Stromal cell of bone marrow (primary cell): ENCODE measurements at places on chromosomes 5 and 9.
A peak's percentile ranks its signal among the peaks of the same experiment; 100 is the strongest.

DNA sequence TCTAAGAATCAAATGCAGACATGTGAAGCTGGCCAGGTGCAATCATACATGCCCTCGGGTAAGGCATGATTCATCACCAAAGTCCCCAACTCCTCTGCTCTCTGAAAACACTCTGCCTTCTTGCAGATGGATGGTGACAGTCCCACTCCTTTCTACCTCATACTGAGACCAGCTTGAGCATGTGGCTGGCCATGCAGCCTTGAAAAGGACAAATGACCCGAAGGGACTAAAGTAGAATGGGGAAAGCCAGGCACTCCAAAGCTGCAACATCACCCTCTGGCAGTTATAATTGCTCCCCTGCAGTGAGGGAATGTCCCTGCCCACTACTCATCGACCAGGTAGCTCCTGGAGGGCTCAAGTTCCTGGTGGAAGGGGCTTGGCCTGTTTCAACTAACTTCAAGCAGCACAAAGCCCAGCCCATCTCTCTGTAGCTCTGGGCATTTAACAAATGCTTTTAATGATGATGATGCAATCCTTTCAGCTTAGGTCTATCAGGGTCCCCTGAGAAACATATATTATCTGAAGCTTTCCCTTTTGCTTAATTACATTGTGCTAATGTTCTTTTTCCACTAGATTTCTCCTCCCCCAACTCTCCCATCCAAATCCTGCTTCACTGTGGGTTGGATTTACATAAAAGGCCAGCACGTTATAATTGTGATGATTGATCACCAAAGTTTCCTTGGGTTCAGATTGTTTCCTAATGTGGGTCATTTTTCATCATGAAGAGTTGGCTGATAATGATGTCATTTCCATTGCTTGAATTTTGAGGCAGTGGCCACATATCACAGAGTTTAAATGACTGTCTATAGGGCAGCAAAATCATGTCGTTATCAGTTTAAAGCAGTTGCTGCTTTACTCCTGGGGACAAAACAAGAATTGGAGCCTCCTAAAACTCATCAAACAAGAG is 436.5 kb upstream of the SLC30A5 start:
- DNase-seq, result no peak

GRCh38 chr5:112637343-112637742 is 100.3 kb upstream of the APC start:
- DNase-seq, result no peak

- DNase-seq, result peak; percentile 2
These were observed 26.6 kb downstream of the GADD45G start for GRCh38 chr9:89631384-89631783.

GRCh38 chr9:1273859-1274258 is 223.7 kb downstream of the DMRT2 start:
- no peak for DNase-seq

GRCh38 chr5:78574731-78575161 is 73.8 kb downstream of the LHFPL2 start:
- DNase-seq, result no peak

- DNase-seq, result no peak
These were observed 691 bp downstream of the FCHO2 start for GRCh38 chr5:72956324-72957140.

GRCh38 chr5:36590513-36591286 is 15.7 kb upstream of the SLC1A3 start:
- no peak for DNase-seq

DNA sequence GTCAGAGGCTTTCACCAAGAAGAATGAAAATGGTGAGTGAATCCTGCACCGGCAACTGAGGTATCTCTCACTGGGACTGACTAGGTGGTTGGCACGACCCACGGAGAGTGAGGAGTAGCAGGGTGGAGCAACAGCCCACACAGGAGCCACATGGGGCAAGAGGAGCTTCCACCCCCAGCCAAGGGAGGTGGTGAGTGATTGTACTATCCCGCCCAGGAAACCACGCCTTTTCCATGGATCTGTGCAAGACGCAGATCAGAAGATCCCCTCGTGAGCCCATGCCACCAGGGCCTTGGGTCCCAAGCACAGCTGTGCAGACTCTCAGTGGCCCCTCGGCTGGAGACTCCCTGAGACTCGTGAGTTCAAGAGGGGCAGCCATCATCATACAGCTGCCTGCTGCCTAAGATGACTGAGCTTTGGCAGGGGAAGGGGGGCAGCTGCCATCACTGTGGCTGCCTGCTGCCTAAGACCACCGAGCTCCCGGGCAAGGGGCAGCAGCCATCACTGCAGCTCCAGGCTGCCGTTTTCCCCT is 229.5 kb downstream of the AP3B1 start:
- DNase-seq, result no peak

- DNase-seq, result no peak
These were observed 268.7 kb downstream of the IRX2 start for GRCh38 chr5:2482778-2483177.

- DNase-seq, result no peak
These were observed 2.6 kb downstream of the IL5 start for GRCh38 chr5:132540764-132541163.

- peak; percentile 40 for DNase-seq
These were observed 218.1 kb upstream of the NREP start for GRCh38 chr5:111975133-111975532.

GRCh38 chr5:43244823-43245565 is 53.0 kb downstream of the NIM1K start:
- no peak for DNase-seq

DNA sequence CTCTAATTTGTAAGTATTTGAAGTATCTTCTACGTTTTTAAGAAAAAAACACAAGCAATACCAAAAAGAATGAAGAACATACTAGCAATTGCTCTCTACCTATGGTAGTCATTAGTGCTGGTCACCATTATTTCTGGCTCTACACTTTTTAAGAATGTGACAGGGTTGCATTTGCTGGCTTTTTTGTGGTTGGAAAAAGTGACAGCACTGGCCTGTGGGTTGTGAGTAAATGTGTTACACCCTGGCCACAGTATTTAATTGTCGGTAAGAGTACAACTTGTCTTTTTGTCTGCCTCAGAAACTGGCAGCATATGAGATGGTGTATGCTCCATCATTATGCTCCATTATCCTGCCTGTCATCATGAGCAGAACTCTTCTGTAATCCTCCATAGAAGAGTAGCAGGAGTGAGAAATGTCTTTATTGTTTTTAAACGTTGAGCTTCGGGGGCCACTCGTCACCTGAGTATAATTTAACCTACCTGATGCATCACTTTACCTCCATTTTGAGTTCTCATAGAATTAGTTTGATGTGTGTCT is 449.8 kb downstream of the ISL1 start:
- no peak for DNase-seq

DNA sequence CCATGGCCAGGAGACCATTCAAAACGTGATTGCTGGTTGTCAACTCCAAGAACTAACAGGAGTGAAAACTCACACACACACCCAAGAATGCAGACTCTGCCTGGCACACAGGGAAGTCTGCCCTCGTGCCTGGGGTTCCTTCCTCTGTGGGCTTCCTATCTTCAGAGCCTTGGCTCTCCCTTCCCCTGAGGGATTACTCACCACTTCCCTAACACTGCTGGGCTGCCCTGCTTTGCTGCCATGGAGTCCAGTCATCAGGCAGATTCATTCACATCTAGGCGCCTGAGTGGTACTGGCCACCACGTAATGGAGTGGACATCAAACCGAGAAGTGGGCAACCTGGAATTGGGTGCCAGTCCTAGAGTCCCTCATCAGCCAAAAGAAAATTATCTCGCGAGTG is 76.4 kb upstream of the PRSS3 start:
- peak; percentile 27 for DNase-seq

GRCh38 chr5:10481241-10481935 is 39.7 kb downstream of the ROPN1L start:
- DNase-seq, result no peak

GRCh38 chr5:14370386-14370785 is 211.2 kb upstream of the OTULINL start:
- DNase-seq, result no peak

- DNase-seq, result no peak
These were observed 1.1 kb downstream of the ADAMTS16 start for GRCh38 chr5:5141339-5141599.

- DNase-seq, result peak; percentile 67
These were observed 2.5 kb downstream of the TLE1 start for GRCh38 chr9:81686614-81687520.

DNA sequence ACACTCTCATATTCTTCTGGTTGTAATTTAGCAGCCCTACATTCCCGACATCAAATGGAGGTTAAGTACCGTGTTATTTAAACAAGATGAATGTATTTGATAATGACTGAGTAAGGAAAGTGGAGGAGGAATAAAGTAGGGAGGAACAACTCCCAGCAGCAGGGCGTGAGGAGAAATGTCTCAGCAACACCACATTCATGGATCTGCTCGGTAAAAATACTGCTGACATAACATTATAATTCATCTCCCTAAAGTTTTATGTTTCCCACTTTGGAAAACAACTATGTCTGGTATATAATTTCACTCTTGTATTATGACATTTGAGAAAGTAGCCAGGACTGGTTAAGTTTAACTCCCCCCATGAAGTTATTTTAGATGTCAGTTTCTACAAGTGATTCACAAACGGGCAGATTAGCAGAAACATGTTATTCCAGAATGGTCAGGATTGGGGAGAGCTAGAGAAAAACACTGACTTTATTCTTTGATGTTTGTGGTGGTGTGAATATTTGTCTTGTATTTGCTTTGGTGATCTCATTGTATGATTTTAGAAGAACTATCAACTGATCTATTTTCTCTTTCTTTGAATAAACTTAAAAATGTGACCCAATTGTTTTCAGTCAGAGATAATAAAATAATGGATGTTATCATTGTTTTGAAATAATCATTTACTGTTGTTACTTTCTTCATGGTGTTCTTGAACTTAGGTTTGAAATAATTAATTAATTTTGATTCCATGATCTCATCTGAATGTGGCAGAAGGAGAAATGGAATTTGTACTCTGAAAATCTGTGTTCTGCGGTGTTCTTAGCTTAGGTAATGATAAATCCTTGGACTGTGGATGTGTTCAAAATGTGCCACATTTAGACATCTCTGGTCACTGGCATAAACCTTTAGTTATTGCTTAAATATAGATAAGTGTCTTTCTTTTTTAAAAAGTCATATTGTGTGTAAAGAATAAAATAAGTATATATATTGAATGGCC is 303.6 kb upstream of the ZNF608 start:
- DNase-seq, result no peak

DNA sequence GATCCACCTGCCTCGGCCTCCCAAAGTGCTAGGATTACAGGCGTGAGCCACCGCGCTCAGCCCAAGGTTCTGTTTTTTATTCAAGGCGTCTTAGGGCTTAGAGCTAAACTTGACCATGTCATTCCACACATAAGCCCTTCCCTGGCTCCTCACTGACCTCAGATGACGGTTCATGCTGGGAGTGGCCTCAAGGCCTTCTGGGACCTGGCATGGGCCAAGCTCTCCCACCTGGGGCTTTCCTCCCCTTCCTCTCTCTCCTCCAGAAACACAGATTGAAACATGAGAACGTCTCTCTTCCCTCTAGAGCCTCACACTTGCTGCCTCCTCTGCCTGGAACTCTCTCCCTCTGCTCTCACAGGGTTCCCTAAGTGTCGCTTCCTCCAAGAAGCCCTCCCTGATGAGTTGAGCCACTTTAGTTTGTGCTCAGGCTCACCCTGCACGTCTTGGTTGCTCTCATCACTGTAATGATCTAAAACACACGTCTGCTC is 155.6 kb upstream of the IER5L start:
- DNase-seq, result no peak

DNA sequence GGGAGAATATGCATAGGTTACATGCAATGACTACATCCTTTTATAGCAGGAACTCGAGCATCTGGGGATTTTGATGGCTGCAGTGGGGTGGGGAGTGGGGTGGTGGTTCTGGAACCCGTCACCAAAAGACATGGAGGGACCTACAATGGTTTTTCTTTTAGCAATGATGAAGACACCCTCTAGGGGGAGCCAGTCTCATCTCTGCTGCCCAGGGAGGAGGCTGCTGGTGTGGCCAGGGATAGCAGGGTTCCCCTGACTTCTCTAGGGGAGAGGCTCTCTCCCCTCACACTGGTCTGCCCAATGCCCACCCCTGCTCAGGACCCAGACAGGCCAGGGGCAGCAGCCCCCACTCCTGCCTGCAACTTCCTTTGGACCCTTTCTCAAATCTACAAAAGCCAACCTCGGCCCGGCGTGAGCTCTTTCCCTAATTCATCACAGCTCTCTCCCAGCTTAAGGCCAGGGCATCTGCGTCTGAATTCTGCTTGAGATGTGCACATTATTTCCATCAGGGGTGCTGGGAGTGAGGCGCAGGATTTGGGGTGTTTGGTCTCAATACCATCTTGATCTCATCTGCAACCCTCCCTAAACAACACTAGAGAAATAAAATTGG is 73.6 kb upstream of the RETREG1 start:
- DNase-seq, result peak; percentile 22
